ENCODE measurements at places on chromosomes 7 and 10. TPM values are rescaled to one million over a fixed set of nuclear protein-coding genes. Genes with fewer than 3 reads are reported as not detected.

VSTM4 gene
- total RNA-seq = 17.2 TPM

SPDYE11 gene
- not detected for total RNA-seq

PAX4 gene
- not detected for total RNA-seq

SFTPD gene
- 0.29 TPM for total RNA-seq

INMT gene
- total RNA-seq = 47.7 TPM

STEAP2 gene
- total RNA-seq = 28.2 TPM

RARRES2 gene
- total RNA-seq = 178 TPM

ANKRD16 gene
- 2.8 TPM for total RNA-seq

TMEM270 gene
- total RNA-seq = not detected

PPP1R3A gene
- 61.4 TPM for total RNA-seq

PNLIPRP1 gene
- total RNA-seq = not detected

PODXL gene
- 45.0 TPM for total RNA-seq

SPDYE2B gene
- not detected for total RNA-seq

ATOH7 gene
- not detected for total RNA-seq

FBXL13 gene
- 0.68 TPM for total RNA-seq

ZNF425 gene
- 0.79 TPM for total RNA-seq

EBF3 gene
- total RNA-seq = 6.0 TPM

CAMK1D gene
- total RNA-seq = 38.5 TPM

NEURL1 gene
- 0.39 TPM for total RNA-seq

ANXA8 gene
- 7.0 TPM for total RNA-seq

Data from left cardiac atrium (tissue), 4 donors.